Hypothalamus (tissue), 51 donors: ENCODE measurements at places on chromosomes 1 and 21.

DNA sequence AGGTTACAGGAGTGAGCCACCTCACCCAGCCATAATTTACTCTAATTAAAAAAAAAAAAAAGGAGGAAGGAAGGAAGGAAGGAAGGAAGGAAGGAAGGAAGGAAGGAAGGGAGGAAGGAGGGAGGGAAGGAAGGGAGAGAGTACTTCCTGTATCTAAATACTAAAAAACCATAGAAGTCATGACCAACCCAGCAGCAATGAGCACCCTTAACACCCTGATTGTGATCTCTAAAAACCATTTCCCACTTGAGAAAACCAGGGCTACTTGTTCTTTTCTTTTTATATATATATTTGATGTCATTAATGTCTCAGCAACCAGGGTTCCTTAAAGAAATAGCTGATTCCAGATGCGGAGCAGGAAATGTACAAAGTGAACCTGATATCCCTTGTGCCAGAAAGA is 31.2 kb downstream of the ARID4B start:
- DNase-seq, result no peak

DNA sequence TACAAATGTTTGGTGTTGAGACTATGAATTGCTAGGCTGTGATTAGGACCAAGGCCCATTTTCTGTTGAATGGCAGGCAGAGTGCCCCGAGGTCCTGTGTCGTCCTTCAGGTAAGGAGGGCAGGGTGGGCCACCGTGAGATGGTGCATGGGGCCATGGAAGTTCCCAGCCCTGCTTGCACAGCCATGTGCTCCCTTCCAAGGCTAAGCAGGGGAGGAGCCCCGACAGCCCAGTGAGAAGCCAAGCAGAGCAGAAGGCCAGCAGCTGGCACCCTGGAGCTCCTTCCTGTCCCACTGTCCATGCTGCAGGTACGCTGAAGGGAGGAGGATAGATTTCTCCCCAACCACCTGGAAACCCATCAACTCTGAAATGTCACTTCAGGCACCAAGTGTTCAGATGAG is 8.2 kb upstream of the NUAK2 start:
- DNase-seq, result no peak

- DNase-seq, result no peak
Observed at GRCh38 chr1:65319754-65320153, 10.4 kb downstream of the DNAJC6 start.

DNA sequence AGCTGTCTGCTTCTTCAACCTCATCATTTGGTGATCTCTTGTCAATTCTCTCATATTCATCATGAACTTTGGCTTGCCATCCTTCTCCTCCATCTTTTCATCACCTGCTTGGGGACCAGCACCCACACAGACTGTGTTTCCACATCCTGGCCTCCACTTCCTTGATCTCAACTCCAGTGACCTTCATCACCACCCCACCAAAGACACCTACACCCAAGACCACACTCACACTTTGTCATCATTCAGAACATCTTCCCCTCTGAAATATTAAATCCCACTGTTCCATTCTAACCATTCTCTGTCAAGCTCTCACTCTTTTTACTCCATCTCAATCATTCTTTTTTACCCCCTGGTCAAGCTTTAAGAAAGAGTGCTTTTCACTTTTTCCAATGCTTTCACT is 115.5 kb upstream of the VAV3 start:
- DNase-seq, result no peak

GRCh38 chr1:191865479-191865878 is 292.8 kb upstream of the RGS18 start:
- DNase-seq, result no peak

GRCh38 chr1:3277623-3278022 is 176.8 kb upstream of the ARHGEF16 start:
- DNase-seq, result no peak

- DNase-seq, result no peak
Observed at GRCh38 chr21:35525443-35525842, 476.3 kb upstream of the RUNX1 start.

- DNase-seq, result no peak
Observed at GRCh38 chr1:28822799-28823198, 10.8 kb downstream of the OPRD1 start.

DNA sequence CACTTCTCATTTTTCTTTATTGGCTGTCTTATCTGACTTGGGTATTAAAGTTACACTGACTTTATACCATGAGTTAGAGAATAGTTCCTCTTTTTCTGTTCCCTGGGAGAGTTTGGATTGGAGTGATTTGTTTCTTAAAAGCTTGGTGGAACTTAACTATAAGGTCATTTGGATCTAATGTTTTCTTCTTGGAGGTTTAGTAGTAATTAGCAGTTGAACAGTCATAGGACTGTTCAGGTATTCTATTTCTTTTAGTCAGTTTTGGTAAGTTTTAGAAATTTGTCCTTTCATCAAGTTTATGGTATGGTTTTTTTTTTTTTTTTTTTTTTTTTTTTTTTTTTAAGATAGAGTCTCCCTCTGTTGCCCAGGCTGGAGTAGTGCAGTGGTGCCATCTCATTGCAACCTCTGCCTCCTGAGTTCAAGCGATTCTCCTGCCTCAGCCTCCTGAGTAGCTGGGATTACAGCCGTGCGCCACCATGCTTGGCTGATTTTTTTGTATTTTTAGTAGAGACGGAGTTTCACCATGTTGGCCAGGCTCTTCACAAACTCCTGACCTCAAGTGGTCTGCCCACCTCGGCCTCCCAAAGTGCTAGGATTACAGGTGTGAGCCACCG is 6.3 kb downstream of the TTC3 start:
- no peak for DNase-seq

DNA sequence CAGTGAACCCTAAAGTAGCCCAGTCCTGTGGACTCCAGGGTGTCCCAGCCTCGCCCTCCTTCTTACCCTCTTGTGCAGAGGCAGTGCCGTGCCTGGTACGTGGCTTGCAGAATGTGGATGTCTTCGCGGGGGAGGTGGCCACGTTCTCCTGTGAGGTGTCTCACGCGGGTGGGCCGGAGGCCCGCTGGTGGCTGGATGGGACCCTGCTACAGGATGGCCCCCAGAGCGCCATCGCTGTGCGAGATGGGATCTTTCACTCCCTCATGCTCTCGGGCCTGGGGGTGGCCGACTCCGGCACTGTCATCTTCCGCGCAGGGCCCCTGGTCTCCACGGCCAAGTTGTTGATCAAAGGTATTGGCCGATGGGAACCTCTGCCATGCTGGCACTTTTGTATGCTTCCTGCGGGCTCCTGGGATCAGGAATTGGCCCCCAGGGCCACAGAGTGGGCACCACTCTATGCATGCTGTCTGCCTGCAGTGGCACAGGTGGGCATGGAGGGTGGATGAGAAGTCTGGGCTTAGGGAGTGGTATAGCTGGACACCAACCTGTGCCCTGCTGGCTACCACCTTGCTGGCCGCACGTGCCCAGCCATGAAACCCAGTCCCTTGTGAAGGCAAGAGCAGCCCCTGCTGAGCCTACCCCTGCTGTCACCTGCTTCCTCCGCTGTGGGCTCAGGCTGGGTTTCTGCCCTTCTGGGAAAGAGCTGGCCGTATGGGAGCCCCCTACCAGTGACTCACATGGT is 92.9 kb downstream of the TRIM11 start:
- DNase-seq, result no peak

- DNase-seq, result no peak
Observed at GRCh38 chr1:183567584-183567983, 22.7 kb downstream of the NCF2 start.

DNA sequence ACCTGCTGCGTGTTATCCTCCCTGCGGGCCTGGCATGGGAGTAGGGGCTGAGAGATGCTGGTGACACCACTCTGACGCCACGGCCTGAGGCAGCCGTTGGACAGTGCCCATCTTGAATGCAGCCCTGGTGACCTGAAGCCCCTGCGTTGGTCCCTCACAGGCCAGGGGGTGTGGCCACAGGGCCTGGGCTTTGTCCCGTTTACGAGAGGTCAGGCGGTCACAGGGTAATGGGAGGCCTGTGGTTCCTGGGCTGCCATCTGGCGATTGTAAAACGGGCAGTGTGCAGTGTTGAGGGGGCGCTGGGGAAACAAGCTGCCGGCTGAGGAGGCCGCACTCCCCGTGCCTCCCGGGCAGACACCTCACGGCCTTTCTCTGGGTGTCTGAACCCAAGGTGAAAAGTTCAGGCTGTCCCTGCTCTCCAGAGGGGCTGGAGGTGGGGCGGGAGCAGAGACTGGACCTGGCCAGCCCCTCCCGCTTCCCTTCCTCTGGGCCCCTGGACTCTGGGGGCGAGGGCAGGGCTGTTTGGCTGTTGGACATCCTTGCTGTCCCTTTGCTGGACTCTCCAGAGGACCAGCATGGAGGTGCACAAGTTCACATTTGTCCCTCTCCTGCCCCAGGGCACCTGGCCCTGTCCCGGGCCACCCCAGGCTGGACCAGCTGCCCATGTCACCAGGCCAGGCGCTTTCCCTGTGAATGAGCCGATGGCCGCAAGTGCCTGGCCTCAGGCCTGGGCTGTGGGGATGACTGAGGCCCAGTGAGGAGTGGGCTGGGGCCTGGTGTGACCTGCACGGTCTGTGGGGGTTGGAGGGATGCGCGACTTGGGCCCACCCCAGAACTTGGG is 42.4 kb downstream of the SKI start:
- no peak for DNase-seq

DNA sequence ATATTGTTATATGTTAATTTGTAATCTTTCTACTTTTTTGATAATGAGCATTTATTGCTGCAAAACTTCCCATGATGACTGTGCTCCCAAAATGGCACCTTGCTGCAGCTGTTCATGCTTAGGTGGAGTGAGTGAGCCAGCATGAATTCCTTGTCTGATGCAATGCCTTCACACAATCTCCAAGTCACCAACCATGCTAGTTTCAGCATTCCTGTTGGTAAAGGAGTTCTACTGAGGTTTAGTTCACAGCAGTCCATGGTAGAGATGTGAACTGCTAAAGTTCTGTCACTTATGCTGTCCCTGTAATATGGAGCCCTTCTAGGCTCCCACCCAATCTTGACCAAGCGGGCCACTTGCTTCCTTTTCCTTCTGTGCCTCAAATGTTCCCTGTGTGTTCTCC is 26.2 kb upstream of the PRKACB start:
- DNase-seq, result no peak

DNA sequence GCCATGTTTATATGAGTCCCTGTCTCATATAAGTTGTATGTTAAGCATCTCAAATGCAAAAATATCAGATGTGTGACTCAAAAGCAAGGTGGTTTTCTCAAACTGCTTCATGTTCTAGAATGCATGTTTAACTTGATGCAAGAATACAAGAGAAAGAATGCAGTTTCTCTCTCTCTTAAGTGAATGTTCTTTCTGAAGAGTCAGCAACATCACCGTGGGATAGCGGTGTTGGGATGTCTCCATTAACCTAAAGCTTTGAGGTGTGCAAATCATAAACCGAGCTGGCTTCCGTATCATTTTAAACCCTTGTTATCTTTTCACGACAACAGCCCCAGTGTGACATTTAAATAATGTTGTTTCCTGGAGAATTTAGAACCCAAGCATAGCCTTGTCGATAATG is 48.4 kb upstream of the TARBP1 start:
- DNase-seq, result no peak

GRCh38 chr1:157135646-157136045 is 2.5 kb downstream of the ETV3 start:
- no peak for DNase-seq

GRCh38 chr21:39484711-39485276 is 33.0 kb downstream of the SH3BGR start:
- no peak for DNase-seq

DNA sequence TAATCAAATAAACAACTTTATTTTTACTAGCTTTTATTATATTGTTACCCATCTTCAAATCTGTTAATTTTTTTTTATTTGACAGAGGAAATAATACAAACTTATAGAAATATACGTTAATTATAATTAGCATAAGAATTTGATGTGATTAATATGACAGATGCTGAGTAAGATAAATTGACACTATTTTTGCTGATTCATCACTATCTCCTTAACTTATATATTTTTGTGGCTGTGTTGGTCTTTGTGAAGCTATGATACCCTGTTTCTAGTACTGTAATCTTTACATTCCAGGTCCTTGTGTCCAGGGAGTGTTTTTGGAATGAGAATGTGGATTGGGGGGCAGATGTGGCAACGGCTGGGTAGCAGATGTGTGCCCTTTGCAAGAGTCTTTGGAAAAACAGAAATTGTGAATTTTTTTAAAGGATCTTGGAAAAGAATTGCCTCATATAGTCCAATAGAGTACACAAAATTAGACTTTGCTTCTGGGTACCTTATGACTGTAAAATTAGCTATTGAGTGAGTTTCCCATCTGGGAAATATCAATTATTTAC is 102.6 kb downstream of the KCNK2 start:
- DNase-seq, result no peak
